Smooth muscle cell of the brain vasculature (primary cell): ENCODE measurements at places on chromosomes 1 and 21.
A peak's percentile ranks its signal among the peaks of the same experiment; 100 is the strongest.

DNA sequence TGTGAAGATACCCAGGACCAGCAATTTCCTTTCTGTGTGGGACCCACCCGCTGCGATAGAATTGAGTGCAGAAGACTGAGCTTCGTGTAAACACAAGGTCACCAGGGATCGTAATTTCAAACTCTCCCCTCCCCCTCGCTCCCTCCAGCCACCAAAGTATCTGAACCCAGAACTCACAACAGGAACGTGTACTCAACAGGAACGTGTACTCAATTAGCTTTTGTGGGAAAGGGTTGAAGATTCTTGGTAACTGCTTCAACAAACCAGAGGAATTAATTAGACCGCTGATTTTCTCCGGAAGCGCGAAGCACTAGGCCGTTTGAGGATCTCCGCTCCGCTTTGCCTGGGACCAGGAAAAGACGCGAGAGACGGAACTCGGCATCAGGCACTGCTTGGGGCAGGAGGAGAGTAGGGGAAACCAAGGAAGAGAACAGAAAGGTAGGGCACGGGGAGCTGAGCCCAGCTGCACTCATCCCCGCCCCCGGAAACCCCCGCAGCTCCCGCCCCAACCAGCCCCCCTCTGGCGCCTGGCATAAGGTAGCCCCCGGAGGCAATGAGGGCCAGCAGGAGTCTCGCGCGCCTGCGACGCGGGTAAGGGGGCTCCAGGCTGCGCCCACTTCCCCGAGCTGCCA is 453 bp downstream of the DRAM2 start:
- peak; percentile 28 for DNase-seq

DNA sequence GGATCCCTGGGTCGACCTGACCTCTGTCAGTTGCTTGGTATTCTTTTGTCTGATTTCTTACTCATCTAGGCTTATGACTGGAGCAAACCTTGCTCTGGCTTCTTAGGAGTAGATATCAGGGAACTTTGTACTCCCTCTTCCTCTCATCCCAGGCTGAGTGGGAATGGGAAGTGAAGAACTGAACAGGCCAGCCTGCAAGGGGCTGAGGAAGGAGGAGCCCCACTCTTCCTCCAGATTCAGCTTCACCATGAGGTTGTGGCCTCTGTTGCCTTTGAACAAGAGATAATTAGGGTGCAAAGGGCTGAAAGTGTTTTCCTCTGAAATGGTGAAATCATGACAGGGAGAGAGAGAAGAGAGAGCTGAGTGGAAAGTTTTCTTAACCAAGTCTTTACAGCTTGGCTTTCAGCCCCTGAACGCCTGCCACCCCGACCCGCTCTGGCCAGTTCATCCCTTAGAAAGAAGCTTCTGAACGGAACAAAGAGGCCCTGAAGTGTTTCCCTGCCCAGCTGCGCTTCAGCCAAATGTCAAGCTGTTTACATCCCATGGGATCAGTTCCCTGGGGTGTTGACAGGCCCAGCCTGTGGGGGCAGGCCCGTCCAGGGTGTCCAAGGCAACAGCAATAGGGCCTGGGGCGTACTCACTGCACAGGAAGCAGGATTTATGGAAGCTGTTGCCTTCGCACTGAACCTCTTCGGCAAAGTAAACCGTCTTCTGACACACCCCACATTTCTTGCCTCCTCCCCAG is 11.2 kb downstream of the CSRP1 start:
- DNase-seq, result no peak

DNA sequence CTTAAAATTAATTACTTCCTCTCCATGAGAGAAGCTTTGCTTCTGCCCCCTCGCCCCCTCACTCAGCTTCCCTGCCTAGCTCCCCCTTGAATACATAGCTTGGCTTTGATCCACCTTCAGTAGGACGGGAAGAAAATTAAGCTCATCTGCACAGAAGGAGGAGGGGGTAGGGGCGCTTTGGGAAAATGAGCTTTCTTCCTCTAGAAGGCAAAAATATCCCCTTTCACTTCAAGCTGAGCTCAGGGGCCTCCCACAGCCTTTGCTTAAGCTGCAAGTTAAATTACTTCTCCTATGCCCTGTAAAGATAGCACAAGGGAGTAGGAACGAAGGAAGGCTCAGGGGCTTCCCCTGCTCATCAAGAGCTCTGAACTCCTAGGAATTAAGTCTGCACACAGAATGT is 65.2 kb upstream of the GOLT1A start:
- DNase-seq, result no peak

DNA sequence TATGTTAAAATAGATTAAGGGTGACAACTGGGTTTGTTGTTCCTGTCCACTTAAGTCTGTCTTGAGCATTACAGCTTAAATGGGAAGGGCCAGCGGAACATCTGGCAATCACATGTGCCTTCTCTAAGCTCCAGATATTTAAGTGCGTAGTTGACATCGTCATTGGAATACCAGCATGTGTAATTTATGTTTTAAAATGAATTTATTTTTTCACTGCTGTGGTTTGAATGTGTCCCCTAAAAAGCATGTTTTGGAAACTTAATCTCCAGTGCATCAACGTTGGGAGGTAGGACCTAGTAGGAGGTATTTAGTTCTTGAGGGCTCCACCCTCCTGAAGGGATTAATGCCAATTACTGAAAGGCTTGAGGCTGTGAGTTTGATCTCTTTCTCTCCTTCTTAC is 13.4 kb downstream of the ZCCHC17 start:
- DNase-seq, result no peak

DNA sequence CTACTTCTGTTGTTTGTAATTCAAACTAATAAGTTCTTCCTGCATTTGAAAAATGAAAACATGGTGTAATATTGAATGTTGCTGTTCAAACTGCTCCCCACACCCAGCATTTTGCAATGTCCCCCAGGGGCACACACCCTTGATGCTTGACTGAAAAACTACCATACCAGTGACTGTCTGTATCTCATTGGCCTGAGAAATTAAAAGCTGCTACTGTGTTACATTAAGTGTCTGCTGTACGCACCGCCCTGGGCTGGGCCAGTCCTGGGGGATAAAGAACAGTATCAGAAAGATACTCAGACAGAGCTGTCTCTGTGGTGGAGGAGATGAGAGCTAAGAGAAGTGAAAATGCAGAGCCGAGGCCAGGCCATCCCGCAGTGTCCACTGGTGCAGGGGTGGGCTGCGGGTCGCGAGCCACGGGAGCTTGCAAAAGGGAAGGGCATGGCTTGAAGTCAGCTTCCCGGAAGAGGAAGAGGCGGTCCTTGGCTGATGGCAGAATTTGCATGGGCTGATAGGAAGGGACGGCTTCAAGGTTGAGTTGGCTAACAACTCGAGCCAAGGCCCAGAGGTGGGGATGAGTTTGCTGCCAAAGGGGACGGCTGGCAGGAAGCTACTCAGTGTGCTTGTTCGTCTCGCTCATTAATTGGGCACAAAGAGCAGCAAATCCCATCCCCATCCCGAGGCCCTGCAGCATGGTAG is 329.8 kb upstream of the VAMP3 start:
- DNase-seq, result no peak

DNA sequence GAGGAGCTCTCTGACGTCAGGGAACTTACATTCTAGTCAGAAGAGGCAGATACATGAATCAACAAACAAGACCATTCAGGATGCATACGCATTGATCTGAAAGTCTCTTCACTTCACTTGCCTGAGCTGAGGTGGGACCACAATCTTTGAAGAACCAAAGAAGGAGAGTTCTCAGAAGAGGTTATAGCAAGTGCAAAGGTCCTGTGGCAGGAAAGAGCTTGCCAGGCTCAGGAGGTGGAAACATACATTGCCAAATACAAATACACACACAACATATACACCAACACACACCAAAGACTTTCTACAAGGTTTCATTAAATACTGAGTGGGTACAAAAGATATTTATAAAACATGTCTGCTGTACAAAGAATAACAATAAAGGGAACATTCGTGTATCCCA is 86.8 kb upstream of the GJB5 start:
- DNase-seq, result no peak

DNA sequence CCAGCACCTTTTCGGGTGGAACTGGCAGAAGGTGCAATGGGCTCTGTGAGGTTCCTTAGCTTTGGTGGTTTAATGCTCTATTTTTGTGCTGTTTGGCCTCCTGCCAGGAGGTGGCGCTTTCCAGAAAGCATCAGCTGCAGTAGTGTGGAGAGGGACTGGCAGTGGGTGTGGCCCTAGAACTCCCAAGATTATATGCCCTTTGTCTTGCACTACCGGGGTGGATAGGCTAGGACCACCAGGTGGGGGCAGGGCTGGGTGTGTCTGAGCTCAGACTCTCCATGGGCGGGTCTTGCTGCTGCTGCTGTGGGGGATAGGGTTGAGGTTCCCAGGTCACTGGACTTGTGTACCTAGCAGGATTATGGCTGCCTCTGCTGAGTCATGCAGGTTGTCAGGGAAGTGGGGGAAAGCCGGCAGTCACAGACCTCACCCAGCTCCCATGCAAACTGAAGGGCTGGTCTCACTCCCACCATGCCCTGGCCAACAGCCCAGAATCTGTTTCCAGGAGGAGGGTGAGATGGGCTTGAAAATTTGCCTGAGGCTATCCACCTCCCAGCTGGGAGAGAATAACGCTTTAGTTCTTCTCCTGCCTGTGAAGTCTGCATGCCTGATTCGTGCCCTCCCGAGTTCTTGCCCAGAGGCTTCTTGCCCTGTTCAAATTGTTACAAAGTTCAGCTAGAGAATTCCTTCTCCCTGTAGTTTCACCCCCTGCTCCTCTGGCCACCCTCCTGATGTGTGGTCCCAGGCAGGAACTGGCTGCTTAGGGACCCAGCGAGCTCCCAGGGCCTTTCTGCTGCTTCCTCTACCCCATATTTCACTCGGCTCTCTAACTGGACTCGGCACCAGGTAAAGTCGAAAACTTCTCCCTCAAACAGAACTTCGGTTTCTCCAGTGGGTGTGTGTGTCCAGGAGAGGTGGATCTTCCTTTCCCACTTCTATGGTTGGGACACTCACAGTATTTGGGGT is 76.5 kb upstream of the BTG3 start:
- peak; percentile 21 for DNase-seq

DNA sequence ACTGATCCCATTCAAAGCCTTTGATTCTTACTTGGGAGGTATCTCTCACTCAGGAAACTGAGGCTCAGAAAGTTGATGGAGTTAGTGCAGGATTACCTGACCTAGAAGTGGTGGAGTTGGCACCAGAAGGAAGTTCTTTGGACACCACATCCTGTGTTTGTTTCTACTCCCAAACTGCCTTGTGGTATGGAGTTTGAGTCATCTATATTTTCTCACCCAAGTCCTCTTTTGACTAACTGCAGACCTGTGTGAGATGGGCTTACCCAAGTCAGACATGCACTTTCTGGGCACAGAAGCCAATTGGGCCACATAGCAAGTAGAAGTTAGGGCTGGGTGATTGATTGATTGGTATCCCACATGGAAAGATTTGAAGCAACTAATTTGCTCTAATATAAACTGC is 36.1 kb downstream of the FGGY start:
- no peak for DNase-seq

- no peak for DNase-seq
Observed at GRCh38 chr1:29251164-29252124, 15.1 kb downstream of the PTPRU start.

DNA sequence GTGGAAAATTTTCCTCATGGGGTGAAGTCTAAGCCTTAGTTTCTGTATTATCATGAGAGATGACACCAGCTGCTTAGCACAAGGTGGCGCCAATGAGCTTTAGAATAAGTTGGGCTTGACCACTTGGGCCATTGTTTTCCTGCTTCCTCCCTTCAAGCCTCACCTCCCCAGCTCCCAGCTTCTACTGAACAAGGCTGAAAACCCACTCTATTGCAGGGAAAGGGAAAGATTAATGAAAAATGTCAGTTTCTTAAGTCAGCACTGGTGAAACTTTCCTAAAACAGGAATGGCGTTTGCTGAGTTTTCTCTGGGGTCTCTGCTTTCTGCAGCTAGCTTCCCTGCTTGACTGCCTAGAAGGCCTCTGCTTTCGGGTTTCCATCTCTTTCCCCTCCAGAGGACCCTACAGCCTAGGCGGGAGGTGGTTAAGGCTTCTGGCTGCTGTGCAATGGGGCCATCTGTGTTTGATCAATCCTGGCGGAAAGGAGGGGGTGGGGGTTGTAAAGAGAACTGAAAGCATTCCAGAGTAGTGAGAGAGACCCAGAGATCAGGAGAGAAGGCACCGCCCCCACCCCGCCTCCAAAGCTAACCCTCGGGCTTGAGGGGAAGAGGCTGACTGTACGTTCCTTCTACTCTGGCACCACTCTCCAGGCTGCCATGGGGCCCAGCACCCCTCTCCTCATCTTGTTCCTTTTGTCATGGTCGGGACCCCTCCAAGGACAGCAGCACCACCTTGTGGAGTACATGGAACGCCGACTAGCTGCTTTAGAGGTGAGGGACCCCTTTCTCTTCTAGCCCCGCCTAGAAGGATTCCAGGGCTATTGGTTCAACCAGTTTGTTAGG is at the start of gene OLFML3:
Gene OLFML3 (plus strand): TSS at position 612 of the 840 bp plus-strand sequence. CDS start 43 bp downstream, at position 655.
- DNase-seq, result peak; percentile 87

DNA sequence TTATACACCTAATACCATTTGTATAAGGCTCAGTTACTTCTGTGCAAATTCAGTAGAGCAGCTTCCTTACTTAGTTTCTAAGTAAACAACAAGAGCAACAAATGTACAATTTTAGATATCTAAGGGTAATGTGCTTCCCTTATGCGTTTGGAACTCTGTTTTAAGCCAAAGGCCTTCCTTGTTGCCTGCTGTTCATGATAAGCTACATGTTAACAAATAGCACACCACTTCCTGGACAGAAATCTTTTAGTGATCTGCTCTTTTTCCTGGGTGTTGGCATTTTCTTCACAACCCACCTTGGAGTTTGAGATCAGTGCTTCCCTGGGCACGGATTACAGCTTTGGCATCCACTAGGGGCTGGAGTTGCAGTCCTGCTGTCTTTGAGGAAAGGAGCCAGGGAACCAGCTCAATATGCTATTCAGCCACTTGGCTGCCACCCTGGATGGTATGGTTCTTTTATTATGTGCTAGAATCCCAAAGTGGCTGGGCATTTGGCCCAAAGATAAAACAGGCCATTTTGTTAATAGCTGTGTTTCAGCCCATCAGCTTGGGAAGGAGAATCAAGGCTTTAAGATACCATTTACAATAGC is 55.6 kb upstream of the ADAR start:
- no peak for DNase-seq

DNA sequence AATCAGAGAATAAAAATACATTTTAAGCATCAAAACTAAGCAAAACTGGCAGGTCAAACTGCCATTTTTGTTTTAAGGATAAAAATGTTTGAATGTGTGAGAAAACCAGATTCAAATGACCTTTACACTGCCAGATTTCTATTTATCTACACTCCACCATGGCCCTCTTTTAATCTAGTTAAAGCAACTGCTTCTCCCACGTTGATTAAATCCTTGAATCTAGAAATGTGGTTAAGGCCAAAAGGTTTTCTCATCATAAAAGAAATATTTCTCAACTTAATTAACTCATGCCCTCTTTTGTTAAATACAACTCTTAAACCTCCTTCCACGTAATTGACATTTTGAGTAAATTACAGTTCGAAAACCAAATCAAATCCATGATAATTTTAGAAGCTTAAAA is 15.0 kb downstream of the EGLN1 start:
- DNase-seq, result no peak

DNA sequence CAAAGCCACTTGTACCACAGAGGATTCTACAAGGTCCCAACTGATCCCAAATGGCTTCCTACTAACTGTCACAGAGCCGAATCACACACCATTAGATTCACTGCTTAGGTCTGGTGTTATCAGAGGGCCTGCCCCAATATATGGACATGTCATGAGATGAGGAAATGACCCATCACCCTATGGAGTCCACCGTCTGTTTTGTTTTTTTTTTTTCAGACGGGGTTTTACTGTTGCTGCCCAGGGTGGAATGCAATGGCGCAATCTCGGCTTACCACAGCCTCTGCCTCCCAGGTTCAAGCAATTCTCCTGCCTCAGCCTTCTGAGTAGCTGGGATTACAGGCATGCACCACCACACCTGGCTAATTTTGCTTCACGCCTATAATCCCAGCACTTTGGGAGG is 83.8 kb upstream of the ETS2 start:
- no peak for DNase-seq
